ENCODE measurements at places on chromosomes 11 and 22.
A peak's percentile ranks its signal among the peaks of the same experiment; 100 is the strongest.

- DNase-seq, result peak; percentile 33
Observed at GRCh38 chr11:59755701-59756557, 753 bp downstream of the STX3 start.

DNA sequence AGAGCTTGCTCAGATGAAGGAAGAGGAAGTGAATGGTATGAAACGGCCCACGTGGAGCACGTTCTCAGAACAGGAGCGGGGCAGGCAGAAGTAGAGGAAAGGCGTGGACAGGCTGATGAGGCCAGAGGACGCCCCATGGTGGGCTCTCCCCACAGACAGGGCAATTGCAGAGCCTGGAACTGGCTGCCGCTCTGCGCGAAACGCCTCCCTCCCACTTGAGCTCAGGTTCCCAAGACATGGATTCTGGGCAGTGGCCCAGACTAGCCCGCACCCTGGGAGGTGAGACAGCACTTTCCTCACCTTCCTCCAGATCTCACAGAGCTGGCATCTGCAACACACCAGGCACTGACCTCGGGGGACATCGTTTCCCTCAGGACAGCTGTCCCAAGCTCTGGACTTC, 117.6 kb downstream of the PHF21B start:
- DNase-seq, result no peak

DNA sequence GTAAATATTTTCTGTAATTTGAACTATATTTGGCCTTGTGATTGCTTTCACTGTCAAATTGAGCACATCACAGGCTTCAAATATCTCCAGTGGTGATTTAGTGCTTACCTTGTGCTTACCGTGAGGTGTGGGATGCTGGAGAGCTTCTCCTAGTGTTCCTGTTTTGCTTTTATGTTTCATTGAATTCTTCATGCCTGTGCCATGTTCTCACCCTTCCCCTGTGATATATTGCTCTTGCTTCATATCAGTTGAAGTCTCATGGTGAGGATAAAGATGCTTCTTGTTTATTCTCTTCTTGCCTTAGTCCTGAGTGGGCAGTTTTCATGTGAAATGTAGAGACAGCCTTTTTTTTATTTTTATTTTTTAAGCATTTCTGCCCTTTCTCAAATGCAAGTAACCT, 198.0 kb upstream of the PDGFD start:
- no peak for DNase-seq

DNA sequence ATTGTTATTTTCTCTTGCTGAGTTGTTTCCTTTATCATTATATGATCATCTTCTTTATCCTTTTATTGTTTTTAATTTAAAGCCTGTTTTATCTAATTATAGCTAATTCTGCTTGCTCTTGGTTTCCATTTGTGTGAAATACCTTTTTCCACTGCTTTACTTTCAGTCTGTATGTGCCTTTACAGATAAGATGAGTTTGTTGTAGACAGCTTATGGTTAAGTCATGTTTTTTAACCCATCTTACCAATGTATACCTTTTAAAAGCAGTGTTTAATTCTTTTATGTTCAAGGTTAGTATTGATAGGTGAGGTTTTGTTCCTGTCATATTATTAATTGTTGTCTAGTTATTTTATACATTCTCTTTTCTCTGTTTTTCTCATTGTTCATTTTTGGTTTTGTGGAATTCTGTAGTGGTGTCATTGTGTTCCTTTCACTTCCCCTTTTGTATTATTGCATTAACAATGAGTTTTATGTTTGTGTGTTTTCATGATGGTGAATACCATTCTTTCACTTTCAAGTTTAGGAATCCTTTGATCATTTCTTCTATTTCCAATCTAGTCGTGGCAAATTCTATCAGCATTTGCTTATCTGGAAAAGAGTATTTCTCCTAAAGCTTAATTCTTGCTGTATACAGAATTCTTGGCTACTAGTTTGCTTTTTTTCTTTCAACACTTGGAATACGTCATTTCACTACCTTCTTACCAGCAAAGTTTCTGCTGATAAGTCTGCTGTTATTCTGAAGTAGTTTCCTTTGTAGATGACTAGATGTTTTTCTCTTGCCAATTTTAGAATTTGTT, 21.8 kb downstream of the OR5AN1 start:
- DNase-seq, result no peak

GRCh38 chr11:18761741-18762140, 29.9 kb downstream of the PTPN5 start:
- DNase-seq, result no peak

DNA sequence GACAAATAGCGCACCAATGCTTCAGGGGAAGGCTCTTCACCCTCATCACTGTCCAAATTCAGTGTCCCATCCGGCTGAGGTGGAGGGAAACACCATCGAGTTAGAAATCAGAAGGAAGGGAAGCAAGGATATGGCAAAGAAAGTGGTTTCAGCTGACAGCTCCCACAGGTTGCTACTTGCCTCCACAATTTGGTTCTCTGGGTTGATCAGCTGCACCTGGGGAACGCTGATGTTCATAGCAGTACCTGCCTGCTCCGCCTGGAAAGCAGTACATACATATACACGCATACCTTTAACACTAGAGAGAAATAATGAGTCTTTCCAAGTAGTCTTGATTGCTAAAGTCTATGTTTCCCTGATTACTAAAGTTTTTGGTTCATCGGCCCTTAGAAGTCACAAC, 37.8 kb upstream of the APOA1 start:
- no peak for DNase-seq

DNA sequence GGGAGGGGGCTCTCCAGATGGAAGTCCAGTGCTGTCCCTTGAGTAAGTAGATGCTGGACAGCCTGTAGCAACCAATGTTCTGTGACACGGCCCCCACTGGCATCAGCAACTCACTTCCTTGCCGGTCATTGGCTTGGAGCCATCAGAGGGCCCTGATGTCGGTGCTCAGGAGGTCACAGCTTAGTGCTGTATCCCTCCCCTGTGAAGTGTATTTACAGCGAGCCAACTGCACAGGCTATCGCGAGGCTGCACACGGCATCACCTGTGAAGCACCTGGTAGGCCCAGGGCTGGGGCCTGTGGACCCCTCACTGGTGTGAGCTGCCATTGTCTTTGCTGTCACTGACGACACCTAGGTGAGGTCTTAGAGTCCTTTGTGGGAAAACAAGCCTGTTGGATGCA, 13.4 kb upstream of the ACR start:
- no peak for DNase-seq

- no peak for DNase-seq
Observed at GRCh38 chr11:12216041-12216451, 105.7 kb downstream of the MICAL2 start.

DNA sequence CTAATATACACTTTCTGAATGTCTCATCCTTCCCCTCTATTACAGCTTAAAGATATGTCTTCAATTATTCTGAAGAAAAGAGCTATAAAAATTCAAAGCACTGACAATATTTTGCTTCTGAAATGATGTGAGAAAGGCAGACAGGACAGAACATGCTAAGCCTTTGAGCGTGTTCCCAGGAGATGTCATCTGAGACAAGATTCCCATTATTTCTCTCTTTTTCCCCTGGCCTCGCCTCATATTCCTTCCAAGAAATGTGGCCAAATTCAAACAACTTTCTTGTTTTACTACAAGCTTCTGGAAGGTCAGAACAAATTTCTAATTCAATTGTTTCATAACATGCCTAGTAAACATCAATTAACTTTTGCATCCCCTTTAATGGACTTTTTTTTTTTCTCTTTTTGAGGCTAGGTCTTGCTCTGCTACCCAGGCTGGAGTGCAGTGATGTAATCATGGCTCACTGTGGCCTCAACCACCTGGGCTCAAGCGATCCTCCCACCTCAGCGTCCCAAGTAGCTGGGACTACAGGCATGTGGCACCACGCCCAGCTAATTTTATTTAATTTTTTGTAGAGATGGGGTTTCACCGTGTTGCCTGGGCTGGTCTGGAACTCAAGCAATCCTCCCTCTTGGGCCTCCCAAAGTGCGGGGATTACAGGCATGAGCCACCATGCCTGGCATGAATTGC, 37.1 kb upstream of the NFRKB start:
- no peak for DNase-seq

Data from T follicular helper cell (primary cell).